ENCODE measurements at places on chromosomes 2 and 18. TPM values are rescaled to one million over a fixed set of nuclear protein-coding genes. Genes with fewer than 3 reads are reported as not detected.

ASB1 gene
- 42.1 TPM for polyA plus RNA-seq

GRCh38 chr2:200369886-200370285, 63.4 kb downstream of the SPATS2L start:
- no peak for DNase-seq

DNA sequence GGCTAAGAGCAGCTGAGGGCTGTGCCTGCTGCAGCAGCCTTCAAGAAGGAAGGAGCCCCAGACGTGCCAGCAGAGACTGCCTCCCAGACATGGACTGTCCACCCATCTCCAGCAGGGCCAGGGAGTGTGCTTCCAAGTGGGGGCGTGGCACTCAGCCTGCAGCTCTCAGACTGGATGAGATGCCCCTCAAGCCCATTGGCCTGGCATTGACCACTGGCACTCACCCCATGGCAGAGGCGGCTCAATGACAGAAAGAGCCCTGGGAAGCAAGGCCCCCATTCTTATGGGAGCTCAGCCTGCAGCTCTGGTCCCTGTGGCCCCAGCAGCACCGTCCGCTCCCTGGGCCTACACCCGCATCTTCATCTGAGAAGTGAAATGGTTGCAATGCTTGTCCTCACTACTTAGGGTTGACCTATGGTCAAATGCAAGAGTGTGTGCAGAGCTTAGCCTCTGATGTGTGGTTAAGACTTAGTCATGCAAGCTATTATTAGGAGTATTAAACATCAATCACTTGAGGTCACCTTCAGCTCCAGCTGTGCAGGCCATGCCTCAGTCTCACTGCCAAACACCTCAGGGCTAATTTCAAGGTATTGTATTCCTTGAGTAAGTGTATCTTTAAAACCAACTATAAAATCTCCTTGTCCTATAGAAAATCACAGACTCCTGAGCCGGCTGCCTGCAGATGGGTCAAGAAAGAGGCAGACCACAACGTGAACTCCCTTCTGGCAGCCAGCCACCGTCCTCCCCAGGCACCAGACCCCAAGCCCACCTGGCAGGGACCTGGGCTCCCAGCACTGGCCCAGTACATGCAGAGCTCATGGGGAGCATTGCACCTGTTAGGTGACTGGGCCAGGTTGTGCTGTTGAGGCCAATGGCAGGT, 194.8 kb downstream of the NDUFA10 start:
- DNase-seq: no peak

LRRC30 gene
- polyA plus RNA-seq: not detected
